ENCODE measurements at places on chromosomes 5 and 9. TPM values are rescaled to one million over a fixed set of nuclear protein-coding genes. Genes with fewer than 3 reads are reported as not detected.

The OR1L4 gene
- total RNA-seq = not detected

The SIMC1 gene
- 19.1 TPM for total RNA-seq

The ADRB2 gene
- 0.54 TPM for total RNA-seq

The FOXD4L3 gene
- not detected for total RNA-seq

The SECISBP2 gene
- 15.1 TPM for total RNA-seq

The CCT5 gene
- total RNA-seq = 165 TPM

The NEUROG1 gene
- not detected for total RNA-seq

The ST6GALNAC6 gene
- total RNA-seq = 54.3 TPM

The ESM1 gene
- not detected for total RNA-seq

The CDH9 gene
- not detected for total RNA-seq

The TRPM6 gene
- 0.02 TPM for total RNA-seq

The IL7R gene
- total RNA-seq = 0.50 TPM

The IGFBPL1 gene
- 2.8 TPM for total RNA-seq

The DMRT3 gene
- not detected for total RNA-seq

GRCh38 chr9:33852216-33852826, 35.4 kb downstream of the UBE2R2 start:
- no peak for DNase-seq

- peak; percentile 32 for DNase-seq
Measured at GRCh38 chr5:133985540-133986180, 17.2 kb upstream of the C5orf15 start.

- no peak for DNase-seq
Measured at GRCh38 chr9:75935591-75935990, 45.1 kb downstream of the PCSK5 start.

DNA sequence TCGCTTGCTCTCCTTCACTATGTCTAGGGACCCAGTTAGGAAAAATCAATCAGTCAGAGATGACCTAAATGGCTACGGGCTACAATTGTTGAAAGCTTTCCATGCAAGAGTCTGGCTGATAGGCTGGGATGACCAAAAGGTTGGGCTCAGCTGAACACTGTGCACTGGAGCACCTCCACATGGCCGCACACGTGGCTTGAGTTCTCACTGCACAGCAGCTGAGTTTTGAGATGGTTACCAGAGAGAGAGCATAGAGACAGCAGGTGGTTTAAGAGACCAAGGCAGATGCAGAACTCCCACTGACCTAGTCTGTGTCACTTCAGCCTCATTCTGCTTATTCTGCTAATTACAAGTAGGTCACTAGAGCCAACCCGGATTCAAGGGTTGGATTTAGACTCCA, 2354.8 kb upstream of the C9orf72 start:
- no peak for DNase-seq

- DNase-seq = no peak
Measured at GRCh38 chr5:40781843-40782409, 16.2 kb downstream of the PRKAA1 start.

GRCh38 chr5:87729781-87730180, 317.1 kb upstream of the CCNH start:
- no peak for DNase-seq

DNA sequence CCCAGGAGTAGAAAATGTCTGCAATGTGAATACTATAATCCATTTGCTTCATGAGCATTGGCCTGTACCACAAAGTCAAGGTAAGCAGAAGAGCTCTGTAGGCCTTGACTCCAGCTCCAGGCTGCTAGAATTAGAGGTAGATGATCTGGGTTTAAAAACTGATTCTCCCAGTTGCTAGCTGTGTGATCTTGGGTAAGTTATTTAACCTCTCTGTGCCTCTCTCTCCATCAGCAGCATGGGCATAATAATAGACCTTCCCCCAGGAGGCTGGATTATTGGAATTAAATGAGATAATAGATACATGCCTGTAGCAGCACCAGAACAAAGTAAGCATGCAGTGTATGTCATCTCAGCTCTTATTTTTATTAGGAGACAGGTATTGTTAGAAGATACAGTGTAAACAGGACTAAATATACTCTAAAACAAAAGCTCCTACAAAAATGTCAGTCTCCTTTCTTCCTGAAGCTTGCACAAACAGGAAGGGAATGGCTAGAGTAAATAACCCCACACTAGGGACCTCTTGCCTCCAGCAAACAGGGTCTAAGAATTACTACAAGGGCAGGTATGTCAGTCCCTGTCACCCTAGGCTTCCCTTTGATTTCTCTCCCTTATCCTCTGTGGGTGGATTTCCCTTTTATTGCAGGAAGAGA, 57.5 kb downstream of the PSAT1 start:
- no peak for DNase-seq

DNA sequence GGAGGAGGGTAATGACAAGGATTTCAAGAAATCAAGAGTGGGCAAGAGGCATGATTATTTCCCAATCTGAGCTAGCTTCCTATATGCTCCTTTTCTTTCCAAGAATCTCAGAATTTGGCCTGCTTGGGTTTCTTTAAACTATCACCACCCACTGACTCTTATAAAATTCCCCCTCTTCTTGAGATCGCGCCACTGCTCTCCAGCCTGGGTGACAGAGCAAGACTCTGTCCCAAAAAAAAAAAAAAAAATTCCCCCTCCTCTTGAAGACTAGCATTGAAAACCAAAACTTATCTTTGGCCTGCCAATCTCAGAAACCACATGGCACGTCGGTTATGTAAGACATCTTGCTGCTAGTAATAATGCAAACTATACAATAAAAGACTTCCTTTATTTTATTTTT, 3.4 kb upstream of the DMXL1 start:
- DNase-seq = no peak

GRCh38 chr5:141704782-141705297, 22.8 kb upstream of the ARAP3 start:
- no peak for DNase-seq

DNA sequence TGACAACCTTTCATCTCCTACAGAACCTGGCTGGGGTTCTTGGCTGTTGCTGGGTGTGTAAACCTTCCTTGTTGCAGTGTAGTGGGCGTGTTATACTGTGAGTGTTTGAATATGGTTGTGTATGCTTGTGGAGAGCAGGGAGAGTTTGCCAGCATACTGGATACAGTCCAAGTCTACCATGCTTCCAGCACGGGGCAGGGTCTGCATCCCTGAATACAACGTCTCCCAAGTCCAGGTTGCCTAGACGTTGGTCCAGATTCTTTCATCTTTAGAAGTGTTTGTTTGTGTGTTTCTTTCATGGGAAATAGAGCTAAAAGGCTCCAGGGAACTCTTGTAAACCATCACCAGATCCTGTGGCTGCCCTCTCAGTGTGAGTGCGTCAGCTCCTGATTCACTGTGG, 46.4 kb downstream of the SYK start:
- no peak for DNase-seq

DNA sequence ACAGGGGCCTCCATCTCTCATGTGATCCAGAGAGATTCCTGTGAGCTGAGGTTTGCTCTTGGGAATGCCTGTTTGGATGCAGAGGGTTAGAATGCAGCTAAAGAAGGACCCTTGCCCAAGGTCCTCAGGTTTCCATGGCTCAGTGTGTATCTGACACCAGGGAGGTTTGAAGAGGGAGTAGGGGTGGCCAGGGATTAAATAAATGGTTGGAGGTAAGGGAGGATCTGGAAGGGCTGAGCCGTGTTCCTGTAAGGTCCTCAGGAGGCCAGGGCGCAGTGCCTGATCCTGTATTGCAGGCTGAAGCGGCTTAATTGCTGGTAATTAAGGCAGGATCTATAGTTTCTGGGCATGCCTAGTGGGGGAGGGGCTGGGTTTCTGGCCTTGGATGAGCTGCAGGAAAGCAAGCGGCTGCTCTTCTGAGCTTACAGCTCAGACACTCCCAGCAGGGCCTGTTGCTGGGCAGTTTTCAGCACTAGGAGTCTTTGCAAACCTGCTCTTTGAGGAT, 41.5 kb upstream of the MAP1B start:
- no peak for DNase-seq

DNA sequence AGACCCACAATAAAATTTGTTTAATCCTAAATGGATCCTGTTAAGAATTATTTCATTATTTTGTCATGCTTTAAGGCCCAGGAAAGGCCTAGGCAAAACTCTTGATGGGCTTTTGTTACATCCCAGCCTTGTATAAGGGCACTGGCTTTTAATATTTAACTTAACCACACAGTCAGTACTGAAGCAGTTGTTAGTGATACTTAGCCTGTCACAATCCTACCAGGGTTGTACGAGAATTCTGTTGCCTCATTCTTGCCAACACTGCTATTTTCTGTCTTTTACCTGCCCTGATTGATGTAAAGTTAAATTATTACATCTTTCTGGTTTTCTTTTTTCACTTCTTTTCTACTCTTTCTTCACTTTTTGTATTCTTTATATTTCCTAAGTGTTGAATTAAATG, 10.9 kb downstream of the ZNF169 start:
- no peak for DNase-seq
